ENCODE measurements at places on chromosomes 2 and 18.

DNA sequence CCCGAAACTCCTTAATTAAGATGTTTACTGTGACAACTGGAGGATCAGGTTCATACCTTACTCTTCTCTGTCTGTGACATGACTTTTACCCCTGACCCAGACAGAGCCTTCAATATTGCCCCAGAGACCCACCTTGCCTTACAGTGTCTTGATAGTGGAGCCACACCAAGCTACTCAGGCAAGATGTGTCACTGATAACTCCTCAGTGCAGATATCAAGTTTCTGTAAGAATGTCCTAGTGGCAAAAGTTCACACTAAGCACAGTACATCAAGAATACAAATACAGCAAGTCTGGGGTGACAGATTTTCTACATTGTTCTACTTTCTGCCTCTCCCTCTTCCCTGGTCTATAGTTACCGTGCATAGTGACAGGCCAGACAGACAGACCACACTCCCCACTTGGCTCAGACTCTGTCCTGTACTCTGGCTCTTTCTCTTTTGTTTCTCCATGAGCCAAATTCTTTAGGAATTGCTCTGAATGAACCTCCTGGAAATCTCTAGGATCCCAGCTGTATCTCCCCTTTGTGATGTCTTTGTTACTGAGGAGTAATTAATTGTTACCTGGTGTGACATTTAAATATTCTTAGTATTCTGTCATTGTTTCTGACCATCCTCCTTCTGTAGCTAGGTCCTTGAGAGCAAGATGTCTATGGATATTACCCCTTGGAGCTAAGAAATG lies 24.1 kb upstream of the APOB start:
- no peak for DNase-seq

DNA sequence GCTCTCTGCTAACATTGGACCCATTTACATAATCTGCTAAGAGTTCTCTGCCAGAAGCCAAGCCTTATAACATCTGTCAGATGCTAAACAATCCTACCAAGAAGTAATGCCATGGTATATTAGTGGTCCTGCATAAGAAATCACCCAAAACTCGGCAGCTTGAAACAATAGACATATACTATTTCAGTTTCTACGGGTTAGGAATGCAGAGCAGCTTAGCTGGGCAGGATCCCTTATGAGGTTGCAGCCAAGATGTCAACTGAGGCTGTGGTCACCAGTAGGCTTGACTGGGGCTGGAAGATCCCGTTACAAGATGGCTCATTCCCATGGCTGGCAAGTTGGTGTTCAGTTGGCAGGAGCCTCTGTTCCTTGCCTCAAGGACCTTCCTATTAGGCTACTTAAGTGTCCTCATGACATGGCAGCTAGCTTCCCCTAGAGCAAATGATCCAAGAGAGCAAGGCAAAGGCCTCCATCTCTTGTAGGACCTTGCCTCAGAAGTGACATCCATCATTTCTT lies 25.1 kb upstream of the SOS1 start:
- no peak for DNase-seq

DNA sequence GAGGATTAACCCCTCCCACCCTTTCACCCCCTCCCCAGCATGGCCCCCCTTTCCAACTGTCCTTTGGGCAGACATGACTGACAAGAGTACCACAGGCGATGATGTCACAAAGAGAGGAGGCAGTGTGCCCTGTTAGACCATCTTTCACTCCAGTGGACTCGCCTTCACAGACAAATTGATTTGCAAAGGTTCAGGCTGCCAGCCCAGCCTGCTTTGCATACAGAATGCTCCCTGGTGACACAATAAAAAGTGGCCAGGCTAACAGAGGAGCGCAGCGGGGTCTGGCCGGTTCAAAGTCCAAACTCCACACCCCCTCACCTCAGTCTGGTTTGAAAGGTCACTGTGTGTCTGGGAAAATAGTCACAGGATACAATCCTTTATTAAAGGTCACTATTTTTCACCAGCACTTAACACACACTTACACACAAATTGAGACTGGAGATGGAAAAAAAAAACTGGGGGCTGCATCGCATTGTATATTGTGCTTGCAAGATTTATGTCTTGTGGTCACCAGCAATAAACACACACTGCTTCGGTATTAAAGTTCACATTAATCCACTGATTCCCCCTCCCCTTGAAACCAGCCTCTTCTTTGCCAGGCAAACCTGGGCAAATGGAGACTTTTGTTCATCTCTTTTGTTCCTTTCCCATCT lies 236.9 kb downstream of the BCL11A start:
- DNase-seq = no peak

DNA sequence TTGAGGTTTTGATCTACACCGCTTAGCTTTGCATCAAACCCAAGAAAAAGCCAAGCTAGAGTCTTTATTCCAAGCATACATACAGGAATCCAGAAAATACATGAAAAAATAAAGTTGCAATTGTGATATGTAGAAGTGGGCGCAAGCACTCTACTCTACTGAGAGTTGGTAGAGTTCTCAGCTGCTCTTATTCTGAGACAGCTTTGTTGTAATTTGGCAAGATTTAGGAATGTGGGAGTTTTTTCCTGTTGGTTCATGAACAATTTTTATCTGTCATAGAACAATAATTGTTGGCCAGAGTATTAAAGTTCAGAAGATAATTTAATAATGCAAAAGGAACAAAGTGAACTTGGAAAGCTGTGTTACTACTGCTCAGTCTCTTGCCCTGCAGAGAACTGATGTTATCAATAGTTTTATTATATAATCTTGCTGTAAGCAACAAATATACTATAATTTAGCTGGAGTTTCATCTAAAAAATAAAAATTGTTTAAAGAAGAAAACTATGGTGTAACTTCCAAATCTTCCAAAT lies 302.0 kb upstream of the RND3 start:
- no peak for DNase-seq

- no peak for DNase-seq
These were observed 209.1 kb upstream of the REV1 start for GRCh38 chr2:99698896-99699295.

DNA sequence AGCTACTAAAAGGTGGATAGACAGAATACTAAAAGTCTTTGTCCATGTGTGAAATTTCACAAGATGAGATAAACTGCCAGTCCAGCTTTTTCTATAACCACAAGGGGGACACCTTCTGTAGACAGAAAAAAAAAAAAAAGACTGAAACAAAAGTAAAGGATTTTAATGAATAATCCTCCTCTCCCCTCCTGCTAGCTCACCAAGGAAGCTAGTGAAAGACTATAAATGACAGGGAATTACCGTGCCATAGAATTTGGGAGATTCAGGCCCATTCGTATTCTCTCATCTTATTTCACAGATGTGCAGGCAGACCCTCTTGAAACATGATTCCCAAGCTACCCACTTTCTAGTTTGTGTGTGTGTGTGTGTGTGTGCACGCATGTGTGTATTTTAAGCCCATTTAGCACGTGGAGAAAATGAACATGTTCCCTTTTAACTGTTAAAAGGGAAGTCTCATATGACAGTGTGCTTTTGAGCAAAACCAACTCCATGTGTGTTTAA lies 36.3 kb upstream of the SLC8A1 start:
- no peak for DNase-seq
